Endothelial cell (in vitro differentiated cells): ENCODE measurements at places on chromosomes 12 and 14.

DNA sequence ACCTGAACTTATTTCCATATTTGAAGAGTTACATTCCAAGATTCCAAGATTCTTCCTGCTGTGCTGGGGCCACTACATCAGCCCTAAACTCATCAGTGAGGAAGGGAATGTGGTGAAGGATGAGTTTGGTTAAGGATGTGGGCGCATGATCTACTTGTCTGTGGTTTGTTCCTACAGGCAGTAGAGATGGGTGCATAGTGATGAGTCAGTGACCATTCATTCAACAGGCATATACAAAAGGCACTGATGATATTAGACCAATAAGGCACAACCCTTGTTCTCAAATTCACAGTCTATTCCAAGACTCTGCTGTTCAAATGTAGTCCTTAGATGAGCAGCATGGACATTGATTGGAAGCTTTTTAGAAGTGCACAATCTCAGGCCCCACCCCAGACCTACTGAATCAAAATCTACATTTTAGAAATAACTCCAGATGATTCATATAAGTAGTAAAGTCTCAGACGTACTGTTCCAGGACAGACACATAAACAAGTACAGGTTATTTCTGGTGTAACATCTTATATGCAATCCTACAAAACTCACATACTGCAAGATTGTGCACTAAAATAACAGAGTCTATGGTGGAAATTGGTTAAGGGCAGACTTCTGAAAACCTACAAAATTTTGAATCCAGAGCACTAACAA is 47.7 kb upstream of the MAP3K9 start:
- DNase-seq, result no peak

GRCh38 chr12:104314242-104314614 is 10.7 kb downstream of the EID3 start:
- DNase-seq, result no peak

DNA sequence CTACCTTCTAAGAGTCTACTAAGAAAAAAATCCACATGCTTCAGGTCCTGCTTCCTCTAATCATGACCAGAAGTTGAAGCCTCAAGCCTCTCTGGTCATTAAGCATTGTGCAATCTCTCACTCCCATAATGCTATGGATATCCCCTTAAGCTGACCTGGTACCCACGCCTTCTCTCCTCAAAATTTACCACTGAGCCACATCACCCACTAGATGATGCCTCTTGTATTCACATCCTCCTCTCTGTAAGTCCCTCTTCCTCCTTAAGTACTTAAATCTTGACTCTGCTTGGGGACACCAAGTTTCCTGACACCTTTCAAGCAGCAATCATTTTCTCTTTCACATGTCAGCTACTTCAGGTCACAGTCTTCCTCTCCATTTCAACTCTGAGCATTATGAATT is 9.8 kb downstream of the GALNT4 start:
- DNase-seq, result no peak

DNA sequence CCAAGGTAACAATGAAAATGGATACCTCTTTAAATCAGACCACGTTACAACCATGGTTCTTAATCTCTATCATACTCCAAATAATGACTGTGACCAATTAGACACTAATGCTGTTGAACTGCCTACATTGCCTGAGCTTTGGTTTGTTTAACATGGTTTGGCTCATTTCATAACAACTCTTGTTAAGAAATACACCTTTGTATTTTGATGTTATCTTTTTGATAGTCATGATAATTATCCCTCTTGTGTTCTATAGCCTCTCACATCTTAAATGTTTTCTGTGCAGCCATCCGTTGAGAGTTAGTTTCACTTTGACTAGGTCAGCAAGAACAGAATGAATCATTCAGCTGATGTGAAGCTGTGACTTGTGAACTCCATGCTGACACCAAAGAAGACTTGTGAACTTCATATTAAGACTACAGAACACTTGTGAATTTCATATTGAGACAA is 75.5 kb upstream of the RERGL start:
- DNase-seq, result no peak

DNA sequence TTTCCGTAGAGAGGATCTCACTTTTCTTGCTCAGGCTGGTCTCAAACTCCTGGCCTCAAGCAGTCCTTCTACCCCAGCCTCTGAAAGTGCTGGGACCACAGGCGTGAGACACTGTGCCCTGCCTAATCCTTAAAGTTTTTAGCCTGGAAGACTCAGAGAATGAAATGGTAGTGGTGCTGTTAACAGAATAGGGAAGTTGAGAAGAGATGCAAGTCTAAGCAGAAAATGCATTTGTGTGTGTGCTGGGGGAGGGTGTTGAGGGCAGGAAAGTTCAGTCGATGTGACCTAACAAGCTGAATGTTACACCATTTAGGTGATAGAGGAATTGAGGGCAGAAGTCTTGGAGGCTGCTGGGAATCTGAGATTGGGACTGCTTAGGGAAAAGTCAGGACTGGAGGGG is 6.9 kb upstream of the TUBA1A start:
- no peak for DNase-seq

- no peak for DNase-seq
Measured at GRCh38 chr14:89661392-89661791, 244.4 kb upstream of the FOXN3 start.

GRCh38 chr12:57694459-57695019 is 607 bp downstream of the OS9 start:
- DNase-seq, result peak; percentile 25

- DNase-seq, result no peak
Measured at GRCh38 chr14:22419620-22420019, 169.4 kb downstream of the DAD1 start.

DNA sequence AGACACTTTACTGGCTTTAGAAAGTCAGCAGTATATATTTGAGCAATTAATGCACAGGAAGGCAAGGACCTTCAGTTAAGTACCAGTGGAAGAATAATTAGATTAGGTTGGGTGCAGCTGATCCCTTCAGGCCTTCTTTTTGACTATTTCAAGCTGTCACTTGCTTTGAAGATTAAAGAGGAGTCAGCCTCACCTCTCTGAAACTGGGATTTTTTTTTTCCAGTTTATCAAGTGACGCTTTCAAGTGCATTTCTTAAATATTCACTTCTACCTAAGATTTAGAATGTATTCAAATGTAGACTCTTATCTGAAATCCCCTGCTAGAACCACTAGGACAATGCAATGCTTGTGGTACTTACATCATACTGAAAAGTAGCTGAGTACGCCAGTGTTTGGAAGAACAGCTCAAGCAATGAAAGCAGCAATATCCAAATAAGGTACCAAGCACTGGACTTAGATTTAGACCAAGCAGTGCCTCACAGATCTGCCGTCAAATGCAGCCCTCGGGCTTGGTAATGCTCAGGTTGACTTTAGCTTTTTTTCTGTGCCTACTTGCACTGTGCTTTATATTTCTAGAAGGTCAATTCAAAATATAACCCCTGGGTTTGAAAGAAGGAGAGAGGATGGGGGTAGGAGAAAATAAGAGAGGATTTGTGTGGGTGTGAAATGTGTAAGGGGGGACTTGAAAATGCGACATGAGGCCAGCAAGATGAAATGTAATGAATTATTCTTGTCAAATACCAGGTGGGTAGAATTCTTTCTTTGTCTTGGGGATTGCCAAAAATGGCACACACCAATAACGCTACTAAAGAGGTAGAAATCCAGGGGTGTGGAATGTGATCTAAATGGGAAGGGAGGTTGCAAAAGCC is 3.7 kb upstream of the FERMT2 start:
- no peak for DNase-seq

DNA sequence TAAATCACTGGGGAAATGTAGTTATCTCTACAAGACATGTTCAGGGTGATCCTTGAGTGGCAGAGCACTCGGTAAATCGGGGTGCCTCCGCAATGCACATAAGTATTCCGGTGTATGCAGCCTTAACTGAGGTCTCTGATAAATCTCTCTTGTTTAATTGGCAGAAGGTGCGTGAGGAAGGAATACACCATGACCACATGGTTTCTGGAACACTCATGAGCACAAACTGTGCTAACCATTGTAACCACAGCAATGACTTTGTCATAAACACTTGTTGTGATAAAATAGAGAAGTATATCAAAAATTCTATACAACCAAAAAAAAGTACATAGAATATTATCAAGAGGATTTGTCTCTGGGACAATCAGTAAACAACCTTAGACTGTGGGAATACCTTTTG is 146.8 kb upstream of the DIO2 start:
- no peak for DNase-seq

DNA sequence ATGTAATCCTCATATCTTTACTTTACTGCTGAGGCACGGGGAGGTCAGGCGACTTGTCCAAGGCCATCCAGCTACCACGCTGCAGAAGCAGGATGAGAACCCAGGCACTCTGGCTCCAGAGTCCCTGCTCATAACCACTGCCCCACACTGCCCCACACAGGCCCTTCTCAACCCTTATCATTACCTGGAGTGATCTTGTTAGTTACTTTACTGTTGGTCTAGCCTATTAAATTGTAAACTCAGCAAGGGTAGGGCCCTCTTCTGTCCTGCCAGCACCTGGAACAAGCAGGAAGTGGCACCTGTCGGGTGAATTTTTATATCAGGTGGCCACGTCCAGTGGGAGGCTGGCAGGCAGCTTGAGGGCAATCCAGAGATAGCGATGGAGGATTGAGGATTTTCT is 12.2 kb downstream of the FAIM2 start:
- DNase-seq, result no peak

DNA sequence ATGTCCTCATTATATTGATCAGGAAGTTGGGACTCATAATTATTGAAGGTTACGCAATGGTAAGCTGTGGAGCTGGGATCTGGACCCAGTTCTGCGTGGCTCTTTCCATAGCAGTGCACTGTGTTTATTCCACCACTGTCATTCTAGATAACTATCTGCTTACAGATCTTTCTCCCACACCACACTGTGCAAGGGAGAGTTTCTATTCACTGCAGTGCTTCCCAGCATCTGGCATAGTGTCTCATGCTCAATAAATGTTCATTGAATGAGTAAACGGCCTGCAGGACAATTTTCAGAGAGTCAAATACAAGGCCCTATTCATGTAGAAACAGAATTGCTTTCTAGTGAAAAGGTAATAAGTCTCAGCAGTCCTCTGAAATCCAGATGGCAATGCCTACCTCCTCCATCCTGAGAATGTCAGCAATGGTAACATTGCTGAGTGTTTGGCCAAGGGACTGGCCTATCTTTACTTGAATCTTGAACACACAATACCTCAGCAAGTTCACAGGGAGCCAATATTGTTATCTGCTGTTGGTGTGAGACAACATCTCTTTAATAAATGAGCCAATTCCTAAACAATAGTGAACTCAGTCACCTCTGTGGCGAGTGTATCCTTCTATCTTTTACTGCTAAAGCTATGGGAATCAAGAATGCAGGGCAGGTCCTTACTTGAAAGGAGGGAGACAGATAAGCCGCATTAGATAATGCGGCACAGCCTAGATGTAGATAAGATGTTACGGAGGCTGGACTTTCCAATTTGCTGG is 332.4 kb upstream of the PRICKLE1 start:
- no peak for DNase-seq

GRCh38 chr12:34126239-34126641 is 103.9 kb downstream of the ALG10 start:
- no peak for DNase-seq

DNA sequence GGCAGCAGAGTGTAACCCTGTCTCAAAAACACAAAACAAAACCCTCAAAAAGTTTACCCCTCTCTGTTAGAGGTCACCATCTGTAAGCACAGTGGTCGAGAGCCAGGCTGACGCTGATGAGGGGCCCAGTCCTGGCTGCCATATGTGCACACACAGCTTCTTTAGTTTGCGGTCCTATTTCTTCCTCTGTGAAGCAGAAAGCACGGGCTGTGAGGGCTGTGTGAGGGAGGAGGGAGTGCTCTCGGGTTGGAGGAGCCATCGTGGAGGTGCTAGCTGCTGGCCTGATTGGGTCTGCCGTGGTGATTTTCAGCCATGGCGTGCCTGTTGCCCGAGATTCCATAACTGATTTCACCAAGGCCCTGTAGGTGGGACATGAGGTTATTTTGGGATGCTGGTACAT is 3.5 kb downstream of the ULK1 start:
- no peak for DNase-seq

GRCh38 chr12:55997535-55997859 is 421 bp downstream of the SUOX start:
- DNase-seq, result peak; percentile 10

GRCh38 chr12:6292606-6293005 is 17.9 kb upstream of the PLEKHG6 start:
- DNase-seq, result no peak

DNA sequence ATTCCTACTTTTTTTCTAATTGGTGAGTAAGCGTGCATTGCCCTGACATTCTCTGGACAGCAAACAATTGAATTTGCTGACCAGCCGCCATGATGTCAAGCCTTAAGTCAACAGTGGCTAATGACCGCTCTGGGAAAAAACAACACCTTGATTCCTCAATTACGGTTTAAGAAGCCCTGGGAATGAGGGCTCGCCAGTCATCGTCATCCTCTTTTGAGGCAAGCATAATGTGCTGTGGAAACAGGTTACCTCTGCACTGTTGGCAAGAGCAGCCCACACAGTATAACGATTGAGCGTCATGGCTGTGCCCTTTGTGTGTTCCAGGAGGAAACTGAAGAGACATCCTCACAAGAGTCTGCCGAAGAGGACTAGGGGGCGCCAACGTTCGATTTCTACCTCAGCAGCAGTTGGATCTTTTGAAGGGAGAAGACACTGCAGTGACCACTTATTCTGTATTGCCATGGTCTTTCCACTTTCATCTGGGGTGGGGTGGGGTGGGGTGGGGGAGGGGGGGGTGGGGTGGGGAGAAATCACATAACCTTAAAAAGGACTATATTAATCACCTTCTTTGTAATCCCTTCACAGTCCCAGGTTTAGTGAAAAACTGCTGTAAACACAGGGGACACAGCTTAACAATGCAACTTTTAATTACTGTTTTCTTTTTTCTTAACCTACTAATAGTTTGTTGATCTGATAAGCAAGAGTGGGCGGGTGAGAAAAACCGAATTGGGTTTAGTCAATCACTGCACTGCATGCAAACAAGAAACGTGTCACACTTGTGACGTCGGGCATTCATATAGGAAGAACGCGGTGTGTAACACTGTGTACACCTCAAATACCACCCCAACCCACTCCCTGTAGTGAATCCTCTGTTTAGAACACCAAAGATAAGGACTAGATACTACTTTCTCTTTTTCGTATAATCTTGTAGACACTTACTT is 138.9 kb downstream of the HMGA2 start:
- DNase-seq, result peak; percentile 34
